ENCODE measurements at places on chromosomes 7 and 10. TPM values are rescaled to one million over a fixed set of nuclear protein-coding genes. Genes with fewer than 3 reads are reported as not detected.

- no peak for DNase-seq
Observed at GRCh38 chr10:126315494-126316177, 72.6 kb downstream of the ADAM12 start.

- no peak for DNase-seq
Observed at GRCh38 chr10:24849501-24850299, 102.7 kb downstream of the PRTFDC1 start.

GRM3 gene
- not detected for total RNA-seq

GRCh38 chr7:129055294-129055816, 444 bp upstream of the TNPO3 start:
- no peak for DNase-seq

DNA sequence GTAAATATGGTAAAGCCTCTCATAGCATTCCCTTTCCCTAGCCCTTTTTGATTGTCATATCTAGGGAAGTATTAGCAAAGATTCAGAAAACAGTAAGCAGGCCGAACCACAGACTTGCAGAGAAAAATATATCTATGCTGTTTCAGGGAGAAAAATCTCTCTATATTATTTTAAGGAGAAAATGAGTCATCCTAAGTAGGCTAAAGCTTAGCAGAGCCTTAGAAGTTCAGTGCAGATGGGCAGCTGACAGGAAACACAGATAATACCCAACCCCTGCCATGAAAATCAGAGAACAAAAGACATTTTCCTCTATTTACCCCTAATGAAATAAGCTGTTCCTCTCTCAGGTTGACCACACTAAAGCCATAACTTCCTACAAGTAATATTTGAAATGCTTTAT, 16.5 kb downstream of the C1QL3 start:
- DNase-seq = no peak

DNA sequence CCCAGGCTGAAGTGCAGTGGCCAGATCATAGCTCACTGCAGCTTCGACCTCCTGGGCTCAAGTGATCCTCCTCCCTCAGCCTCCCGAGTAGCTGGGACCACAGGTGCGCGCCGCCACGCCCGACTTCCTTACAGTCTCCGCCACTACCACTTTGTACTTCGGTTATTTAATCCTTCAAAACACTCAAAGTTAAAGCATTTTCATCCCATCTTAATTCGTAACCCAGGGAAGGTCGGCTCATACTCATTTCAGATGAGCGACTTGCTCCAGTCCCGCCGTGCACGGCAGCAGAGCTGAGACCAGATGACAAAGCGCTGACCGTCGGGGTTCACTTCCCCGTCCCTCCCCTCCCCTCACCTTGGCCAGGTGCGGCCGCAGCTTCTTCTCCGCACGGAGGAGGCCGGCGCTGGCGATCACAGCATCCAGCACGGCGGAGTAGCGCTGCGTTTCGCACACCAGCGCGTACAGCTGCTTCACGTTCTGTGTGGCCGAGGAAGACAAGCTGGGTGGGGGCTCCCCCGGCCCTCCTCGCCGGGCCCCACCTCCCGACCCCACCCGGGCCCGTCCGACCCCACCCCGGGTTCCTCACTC, 457 bp downstream of the NSUN5 start:
- no peak for DNase-seq

GRCh38 chr10:89745903-89746302, 44.5 kb downstream of the KIF20B start:
- no peak for DNase-seq

SMIM30 gene
- 36.8 TPM for total RNA-seq

- DNase-seq = no peak
Observed at GRCh38 chr10:100984672-100985177, 2.6 kb downstream of the MRPL43 start.

BUD31 gene
- total RNA-seq = 132 TPM

PODXL gene
- total RNA-seq = 0.75 TPM

DNA sequence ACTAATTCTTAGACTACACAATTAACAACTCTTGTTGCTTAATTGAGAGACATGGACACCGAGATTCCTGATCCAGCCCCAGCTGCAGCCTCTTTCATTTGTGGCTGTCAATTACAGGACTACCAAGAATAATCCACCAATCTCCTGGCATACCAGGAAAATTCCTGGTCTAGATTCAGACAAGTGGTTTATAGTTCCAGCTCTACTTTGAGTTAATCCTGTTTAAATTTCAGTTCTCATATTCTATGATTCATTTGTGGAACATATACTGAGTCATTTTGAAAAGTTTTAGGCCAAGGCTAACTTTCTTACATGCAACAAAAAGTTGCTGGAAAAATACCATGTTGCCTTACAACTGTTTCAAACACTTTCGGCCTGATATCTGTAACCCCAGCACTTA, 253.5 kb downstream of the MAGI2 start:
- no peak for DNase-seq

KCNMA1 gene
- not detected for total RNA-seq

DNA sequence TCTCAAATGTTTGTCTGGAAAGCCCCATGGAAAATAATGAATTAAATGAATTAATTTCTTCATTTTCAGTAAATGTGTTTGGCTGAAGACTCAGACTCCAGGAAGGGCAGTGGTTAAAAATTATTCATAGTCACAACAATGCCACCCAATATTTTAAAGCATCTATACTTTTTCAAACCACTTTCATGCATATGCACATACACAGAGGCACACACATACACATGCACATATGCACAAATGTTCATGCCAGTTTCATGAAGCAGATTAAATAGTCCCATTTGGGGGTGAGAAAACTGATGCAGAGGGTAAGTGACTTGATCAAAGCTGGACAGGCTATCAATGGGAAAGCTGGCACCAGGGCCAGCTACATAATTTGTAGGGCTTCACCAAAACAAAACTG, 1.4 kb upstream of the PLA2G12B start:
- no peak for DNase-seq

HKDC1 gene
- total RNA-seq = 0.05 TPM

DNA sequence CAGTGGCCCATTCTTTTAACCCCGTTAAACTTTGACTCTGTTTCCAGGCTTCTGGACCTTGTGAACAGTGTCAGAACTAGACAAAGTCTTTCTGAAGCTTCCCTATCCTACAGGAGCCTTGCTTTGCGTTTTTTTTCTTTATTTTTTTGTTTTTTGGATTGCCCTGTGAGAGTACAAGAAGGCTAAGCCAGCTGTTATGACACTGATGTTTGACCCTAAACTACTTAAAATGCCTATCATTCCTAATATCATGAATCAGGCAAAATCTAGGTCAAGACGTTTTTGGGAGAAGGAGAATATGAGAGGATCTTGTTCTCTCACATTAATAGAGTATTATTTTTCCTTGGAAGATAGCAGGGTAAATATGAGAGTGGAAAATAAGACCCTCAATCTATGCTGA, 79.8 kb downstream of the EPDR1 start:
- no peak for DNase-seq

SAP25 gene
- total RNA-seq = 11.2 TPM

DNA sequence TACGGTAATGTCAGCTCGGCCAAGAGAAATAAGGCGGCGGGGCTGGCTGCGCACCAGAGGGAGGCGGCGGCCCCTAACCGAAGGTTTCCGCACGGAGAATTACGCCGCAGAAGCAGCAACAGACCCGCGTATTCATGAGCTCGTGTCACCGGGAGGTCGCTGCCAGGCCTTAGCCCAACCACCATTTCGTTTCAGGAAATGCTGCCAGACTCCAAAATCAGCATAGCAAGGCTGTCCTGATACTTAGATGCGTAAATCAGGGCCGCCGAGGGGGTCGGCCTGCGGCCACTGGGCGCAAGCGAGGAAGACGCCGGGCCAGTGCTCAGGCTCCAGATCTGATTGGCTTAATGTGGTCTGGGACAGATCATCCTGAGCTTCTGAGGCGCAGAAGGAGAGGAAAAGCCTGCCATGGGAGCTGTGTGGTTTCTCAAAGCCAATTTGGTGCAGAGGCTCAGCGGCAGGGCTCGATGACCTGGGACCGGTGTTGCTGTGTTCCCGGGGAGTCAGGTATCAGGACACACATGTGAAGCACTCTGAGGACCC, 247.9 kb downstream of the BAMBI start:
- no peak for DNase-seq

DNA sequence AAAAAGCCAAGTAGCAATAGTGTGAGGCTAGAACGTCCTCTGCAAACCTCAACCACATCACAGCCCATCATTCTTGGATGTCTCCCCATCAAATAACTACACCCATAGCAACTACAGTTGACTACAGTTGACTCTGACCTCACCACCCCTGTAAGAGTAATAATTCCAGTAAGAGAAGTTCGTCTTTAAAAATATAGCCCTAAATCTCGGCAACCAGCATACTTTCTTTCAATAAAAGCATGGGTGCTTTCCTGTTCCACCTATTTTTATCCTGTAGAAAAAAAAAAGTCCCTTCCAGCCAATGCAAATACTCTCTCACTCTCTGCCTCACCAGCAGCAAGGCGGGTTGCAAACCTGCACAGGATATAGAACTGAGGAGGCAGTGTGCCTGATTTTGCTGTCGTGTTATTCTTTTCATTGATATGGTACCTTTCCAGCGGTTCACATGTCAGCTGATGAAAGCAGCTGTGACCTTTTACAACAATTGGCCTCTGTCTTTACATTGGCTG, 187.5 kb upstream of the NFE2L3 start:
- DNase-seq = no peak

DNA sequence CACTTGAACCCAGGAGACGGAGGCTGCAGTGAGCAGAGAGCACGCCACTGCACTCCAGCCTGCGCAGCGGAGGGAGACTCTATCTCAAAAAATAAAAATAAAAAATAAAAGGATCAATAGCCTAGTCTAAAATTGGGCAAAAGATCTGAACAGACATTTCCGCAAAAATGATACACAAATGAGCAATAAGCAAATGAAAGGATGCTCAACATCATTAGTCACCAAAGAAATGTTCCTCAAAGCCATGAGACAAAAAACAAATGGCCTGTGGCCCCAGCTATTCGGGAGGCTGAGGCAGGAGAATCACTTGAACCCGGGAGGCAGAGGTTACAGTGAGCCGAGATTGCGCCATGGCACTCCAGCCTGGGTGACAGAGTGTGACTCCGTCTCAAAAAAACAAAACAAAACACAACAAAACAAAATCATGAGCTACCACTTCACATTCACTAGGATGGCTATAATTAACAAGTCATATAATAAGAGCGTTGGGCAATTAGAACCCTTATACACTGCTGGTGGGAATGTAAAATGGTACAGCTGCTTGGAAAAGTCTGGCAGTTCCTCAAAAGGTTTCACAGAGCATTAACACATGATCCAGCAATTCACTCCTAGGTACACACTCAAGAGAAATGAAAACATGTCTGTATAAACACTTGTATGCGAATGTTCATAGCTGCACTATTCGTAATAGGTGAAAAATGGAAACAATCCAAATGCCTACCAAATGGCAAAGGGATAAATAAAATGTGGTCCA, 3.1 kb downstream of the DAGLB start:
- DNase-seq = no peak

GRCh38 chr10:95423164-95424005, 132.6 kb upstream of the PDLIM1 start:
- DNase-seq = no peak

- no peak for DNase-seq
Observed at GRCh38 chr10:44995914-44996669, 4.6 kb upstream of the ZNF22 start.

DNA sequence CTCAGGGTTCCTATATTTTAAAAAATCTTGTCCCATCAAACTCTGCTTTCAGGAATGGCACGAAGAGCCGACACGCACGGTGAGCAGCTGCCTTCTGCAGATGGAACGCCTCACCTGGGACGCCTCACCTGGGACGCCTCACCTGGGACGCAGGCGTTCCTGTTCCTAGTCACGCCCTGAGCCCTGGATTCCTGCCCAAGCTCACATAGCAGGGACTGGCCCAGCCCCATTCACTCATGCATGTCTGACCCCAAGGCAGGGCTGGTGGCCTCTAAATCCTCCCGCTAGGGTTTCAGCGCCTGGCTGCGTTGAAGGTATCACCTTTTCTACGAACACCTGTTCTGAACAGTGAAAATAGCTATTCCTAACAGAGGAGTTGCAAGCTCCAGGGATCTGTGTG, 49.8 kb downstream of the CARD11 start:
- DNase-seq = no peak

- no peak for DNase-seq
Observed at GRCh38 chr10:119025336-119025735, 4.2 kb upstream of the NANOS1 start.

LMBR1 gene
- total RNA-seq = 53.5 TPM
